ENCODE measurements at places on chromosomes 1 and 21.

- no peak for DNase-seq
These were observed 296.1 kb downstream of the PDE4B start for GRCh38 chr1:66088787-66089186.

GRCh38 chr1:72105201-72105600 lies 177.1 kb downstream of the NEGR1 start:
- no peak for DNase-seq

GRCh38 chr1:176540428-176540827 lies 77.5 kb downstream of the PAPPA2 start:
- no peak for DNase-seq

DNA sequence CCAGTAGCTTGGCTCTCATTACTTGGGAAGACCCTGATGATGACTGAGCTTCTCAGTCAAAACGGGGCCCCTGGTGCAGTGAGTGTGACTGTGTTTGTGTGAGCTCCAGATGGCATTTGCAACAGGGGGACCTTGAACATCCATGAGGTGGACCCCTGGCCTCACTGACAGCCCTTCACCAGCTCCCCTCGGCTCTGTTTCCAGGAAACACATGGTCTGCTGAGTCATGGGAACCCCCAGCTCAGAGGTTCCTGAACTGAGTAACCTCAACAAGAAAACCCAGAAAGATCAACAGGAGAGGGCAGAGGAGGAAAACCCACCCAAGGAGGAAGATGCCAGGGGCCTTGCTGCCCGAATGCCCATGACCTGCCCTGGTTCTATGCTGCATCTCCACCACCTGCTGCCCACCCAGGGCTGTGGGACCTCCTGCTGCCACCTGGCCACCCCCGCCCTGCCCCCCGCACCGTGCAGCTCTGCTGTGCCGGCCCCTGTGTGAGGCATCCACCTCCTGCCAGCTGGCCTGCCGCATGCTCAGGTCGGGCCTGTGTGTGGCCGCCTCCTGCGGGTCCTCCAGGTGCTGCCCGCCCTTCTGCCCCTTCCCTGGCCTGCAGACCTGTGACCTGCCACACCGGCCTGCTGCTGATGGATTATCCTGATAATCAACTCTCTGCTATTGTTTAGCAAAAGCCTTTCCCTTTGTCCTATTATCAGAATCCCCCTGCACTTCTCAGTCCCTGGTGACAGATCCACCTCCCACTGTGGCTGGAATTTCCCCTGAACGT lies 4.2 kb upstream of the KRTAP12-1 start:
- DNase-seq: no peak

GRCh38 chr1:980137-980571 lies 1.7 kb downstream of the PERM1 start:
- no peak for DNase-seq
